ENCODE measurements at places on chromosomes 11 and 22.

DNA sequence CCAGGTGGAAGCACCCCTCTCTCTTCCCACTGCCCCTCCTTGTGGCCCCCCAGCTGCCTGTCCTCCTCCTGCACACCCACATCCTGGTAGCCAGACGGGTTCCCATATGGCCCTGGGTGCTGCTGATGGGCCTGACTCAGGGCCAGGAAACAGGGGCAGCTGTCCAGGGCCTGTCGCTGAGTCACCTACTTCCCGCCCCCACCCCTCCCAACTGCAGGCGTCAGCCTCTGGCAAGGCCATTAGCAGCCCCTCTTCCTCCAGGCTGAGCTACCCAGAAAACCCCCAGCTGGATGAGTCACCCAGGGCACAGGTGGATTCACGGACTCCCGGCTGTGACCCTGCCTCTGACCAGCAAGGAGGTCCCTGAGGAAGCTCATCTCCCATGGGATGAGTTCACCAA, 6.9 kb upstream of the GAL start:
- DNase-seq: no peak

- no peak for DNase-seq
Measured at GRCh38 chr22:49659281-49659923, 168.3 kb downstream of the BRD1 start.

- no peak for DNase-seq
Measured at GRCh38 chr22:31323578-31324550, 22.3 kb downstream of the PATZ1 start.

GRCh38 chr11:64243236-64243854, 2.5 kb downstream of the FKBP2 start:
- no peak for DNase-seq

GRCh38 chr22:48261706-48262105, 1499.3 kb downstream of the TBC1D22A start:
- no peak for DNase-seq

DNA sequence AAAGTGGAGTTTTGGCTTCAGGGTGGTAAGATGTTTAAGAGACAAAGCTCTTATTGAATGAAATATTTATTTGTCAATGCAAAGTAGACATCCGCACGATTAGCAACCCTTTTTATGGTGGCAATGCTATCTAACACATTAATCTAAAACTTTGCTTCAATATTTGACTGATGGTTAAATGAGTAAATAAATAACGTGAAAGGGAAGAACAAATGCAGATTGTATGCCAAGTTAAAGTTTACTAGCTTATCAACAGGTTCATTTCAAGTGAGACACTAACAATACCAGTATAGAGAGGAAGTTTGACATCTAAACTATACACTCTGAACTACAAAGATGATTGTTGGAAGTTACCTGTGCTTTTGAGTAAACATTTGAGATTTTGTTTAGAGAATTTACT, 50.1 kb downstream of the AASDHPPT start:
- no peak for DNase-seq

DNA sequence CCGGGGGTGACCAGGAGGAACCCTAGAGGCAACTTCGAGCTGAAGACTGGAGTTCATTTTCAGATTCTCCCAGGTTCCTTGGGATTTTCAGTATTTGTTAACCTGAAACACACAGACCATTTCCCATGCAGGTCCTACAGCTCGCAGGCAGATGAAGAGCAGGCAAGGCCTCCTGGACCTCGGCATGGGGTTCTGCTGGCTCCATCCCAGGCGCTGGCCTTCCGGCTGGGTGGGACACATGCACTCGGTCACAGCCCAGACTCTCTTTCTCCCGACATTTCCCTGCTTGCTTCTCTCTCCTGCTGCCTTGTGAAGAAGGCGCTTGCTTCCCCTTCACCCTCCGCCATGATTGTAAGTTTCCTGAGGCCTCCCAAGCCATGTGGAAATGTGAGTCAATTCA, 15.4 kb upstream of the TTLL12 start:
- no peak for DNase-seq

GRCh38 chr11:126655807-126656128, 300.3 kb downstream of the ST3GAL4 start:
- DNase-seq: no peak

GRCh38 chr11:8320076-8320475, 56.4 kb upstream of the LMO1 start:
- DNase-seq: no peak

DNA sequence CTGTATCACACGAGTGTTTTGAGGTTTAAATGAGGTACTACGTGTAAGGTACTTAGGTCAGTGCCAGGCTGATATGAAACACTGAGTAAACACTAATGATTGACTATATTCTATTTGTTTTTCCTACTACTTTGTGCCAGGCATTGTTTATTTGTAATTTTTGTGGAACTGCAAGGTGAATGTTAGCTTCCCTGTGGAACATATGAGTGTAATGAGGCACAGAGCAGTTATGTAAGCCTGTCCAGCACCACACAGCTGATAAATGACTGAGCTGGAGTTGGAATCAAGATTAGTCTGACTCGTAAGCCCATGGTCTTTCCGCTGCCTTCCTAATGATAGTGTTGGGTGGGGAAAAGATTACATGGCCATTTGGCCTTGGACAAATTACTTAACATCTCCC, 5.9 kb downstream of the SLC37A2 start:
- DNase-seq: peak; percentile 65

- DNase-seq: no peak
Measured at GRCh38 chr22:24542641-24543040, 12.3 kb downstream of the GUCD1 start.

DNA sequence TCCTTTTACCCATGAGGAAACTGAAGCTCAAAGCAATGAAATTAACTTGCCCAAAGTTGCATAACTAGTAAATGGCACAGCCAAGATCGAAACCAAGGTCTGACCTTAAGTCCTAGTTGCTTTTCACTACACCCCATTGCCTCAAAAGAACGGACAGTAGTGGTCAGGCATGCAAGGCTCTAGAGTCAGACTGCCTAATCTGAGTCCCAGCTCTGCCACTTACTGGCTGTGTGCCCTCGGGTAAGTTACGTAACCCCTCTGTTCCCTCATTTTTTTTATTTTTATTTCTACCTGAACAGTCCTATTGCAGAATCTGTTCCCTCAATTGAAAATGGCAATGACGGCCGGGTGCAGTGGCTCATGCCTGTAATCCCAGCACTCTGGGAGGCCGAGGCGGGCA, 9.6 kb downstream of the CYB561A3 start:
- no peak for DNase-seq

DNA sequence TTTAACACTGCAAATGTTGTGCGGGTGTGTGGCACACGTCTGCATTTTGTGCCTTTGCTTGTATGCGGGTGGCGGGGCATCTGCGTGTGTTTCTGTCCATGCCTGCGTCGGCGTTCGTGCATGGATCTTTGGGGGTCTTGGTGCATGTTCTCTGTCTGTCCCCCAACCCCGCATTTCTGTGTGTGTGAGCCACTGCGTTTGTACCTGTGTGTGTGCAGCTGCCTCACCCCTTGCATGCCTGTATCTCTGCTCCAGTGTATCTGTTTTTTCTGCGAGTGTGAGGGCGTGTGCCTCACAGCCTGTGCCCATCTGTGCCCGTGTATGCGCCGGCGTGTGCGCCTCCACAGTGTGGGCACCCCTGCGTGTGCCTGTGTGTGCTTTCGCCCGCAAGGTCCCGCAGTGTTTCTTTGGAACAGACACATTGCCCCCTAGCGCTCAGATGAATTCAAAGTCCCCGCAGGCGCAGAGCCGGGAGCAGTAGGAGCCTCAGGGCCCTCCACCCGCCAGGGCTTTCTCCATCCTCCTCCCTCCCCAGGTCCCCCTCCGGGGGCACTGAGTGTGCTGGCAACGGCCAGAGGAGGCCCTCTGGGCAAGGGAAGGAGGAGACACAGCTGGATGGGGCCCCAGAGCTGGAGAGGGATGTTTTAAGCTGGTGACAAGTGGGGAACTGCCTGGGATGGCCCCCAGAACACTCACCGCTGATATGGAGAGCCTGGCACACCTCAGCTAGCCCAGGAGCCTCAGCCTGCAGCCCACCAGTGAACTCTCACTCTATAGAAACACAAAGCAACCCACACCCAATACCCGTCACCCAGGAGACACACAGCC, 3.1 kb upstream of the MN1 start:
- DNase-seq: peak; percentile 50

DNA sequence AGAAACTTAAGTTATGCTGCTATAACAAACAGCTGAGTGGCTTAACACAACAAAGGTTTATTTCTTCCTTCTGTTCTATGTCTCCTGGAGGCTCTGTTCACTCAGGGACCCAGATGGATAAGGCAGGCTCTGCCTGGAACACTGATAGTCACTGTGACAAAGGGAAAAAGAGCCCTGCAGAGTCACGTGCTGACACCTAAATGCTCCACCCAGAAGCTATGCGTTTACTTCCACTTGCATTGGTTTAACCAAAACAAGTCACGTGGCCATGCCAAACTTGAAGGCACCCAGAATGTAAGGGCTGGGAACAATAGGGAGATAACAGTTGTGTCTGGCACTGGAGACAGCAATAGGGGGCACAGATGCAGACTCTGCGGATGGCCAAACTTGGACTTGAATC, 3.4 kb upstream of the MS4A15 start:
- peak; percentile 22 for DNase-seq

DNA sequence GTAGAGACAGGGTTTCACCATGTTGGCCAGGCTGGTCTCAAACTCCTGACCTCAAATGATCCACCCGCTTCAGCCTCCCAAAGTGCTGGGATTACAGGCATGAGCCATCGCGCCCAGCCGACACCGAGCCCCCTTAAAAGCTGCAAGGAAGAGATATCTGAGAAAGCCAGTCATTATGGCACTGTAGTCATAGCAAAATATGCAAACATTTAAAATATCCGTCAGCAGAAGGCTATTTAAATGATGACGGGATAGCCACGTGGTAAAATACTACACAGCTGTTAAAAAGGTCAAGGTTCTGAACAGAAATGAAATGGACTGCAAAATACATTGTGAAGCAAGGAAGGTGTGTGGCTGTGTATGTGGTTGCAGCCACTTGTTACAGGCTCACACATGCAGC, 6.4 kb upstream of the CCDC88B start:
- DNase-seq: peak; percentile 67

DNA sequence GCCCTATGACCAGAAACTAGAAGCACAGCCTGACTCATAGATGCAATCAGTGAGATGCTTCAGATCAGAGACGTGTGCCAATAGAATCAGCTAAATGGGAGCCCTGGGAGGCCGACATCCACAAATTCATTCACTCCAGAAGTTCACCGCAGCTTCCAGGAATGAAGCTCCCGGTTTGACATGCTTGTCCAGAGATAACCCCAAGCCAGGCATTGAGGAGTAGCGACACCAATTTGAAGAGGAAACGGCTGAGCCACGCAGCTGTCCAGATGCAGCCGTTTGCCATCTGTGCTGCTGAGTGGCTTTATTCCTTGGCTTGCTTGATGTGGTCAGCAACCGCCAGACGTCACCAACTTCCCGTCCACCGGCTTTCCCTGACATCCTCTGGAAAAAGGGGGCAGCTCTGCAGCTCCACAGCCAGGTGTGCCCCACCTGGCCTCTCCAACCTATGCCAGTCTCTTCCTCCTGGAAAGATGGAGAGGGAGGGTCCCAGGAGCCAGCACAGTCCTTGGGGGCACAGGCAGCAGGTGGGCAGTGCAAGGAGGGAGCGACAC, 123.9 kb upstream of the OPCML start:
- DNase-seq: no peak

Measured in erythroblast (primary cell).